Activated CD4-positive, alpha-beta memory T cell treated with anti-CD3 and anti-CD28 coated beads for 36 hours (primary cell): ENCODE measurements at places on chromosomes 7 and 10.

DNA sequence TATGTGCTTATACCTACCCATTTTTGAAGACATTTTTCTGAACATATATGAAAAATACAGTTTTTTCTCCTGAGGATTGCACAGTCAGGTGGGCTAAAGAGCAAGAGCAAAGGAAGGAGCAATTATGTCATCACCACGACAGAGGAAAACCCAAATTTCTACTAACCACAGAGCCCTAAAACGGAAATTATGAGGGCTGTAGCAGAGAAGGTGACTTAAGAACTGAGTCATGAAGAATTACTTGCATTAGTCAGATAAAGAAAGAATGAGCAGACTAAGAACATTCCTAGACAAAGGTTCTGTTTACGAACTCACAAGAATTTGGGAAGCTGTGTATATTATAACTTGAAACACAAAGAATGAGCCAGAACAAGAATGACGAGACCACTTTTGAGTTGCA lies 974.4 kb downstream of the NXPH1 start:
- DNase-seq, result no peak

- DNase-seq, result peak; percentile 7
These were observed 192.1 kb downstream of the DNAJB6 start for GRCh38 chr7:157528785-157529341.

DNA sequence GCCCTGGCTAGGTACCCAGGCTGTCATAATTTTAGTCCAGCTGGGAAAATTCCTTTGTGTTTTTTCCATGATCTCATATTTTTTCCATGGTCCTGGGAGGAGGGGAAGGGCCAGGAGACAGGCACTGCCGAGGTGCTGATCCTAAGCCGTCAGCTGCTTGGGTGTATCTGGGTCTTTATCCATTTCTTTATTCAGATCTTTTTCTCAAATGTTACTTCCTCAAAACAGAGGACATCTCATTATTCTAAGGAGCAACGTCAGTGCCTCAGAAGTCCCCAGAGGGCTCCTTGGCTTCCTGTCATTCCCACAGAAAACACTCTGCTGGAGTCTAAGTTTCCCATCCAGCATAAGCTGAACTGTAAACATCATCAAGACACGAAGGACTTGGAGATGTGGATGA lies 2.8 kb upstream of the OR6V1 start:
- DNase-seq, result no peak

DNA sequence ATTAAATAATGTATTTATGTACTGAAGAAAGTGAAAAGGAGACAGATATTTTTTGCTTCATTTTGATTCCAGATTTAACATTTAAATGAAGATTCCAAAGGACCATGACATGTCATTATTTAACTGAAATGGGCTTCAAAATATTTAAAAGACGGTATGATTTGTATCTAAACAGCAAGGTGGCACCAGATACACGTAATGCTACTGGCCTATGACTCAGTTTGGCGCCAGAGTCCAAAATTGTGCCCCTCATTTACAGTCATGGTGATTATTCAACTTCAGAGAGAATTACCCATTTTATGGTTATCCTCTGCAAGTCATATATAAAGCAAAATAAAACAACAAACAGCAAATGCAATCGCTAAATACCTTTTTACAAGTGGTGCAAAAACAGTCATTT lies 94.5 kb downstream of the ETV1 start:
- no peak for DNase-seq

DNA sequence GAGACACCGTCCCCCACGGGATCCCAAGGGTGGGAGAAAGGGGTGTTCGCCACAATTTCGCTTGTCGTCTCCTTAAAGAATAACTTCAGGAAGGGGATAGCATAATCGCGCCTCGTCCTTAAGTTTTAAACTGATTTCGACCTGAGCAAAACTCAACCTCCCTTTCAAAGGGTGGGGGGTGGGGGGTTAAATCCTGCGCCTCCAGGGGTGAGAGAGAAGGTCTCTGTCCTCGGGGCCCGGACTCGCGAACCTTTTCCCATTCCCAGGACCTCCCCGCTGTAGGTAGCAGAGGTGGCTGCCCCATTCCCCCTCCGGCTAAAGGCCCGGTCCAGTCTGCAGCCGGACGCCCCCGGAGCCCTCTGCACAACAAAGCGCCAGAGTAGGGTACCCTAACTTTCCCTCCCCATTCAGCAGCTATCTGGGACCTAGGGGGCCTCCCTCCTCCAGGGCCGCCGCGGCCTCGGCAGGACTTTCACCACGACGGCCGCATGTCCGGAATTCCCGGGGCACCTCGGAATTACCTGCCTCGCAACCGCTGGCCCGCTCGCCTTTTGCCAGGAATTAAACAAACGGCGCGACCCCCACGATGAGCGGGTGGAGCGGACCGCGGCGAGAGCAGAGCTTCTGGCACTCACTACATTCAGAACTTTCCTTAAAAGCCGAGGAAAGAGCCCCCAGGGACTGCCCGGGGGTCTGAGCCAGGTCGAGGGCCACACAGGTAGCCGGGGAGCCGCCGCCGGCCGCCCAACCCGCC lies 1.7 kb downstream of the CDK6 start:
- DNase-seq, result peak; percentile 30

DNA sequence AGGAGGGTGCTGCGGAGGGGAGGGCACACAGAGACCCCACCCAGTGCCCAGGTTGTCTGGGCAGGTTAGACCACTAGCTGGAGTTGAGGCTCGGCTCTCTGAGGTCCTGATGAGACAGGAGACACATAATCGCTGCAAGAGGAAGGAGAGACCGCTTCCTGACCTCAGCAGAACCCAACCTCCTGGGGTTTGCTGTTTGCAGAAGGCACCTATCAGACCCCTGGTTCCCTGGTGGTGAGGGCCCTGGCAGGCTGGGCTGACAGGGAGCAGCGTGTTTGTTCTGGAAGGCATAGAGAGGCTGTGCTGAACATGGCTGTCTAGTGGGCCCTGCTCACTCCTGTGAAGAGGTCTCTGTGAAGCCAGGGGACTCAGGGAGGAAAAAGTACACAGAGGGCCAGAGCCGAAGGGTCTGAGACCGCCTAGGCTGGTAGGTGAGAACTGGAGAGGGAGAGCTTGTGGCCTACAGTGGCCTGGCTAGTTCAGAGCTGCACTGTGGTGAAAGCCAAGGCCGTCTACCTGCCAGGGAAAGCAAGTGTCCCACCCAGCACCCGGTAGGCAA lies 39.4 kb upstream of the NPFFR1 start:
- no peak for DNase-seq

DNA sequence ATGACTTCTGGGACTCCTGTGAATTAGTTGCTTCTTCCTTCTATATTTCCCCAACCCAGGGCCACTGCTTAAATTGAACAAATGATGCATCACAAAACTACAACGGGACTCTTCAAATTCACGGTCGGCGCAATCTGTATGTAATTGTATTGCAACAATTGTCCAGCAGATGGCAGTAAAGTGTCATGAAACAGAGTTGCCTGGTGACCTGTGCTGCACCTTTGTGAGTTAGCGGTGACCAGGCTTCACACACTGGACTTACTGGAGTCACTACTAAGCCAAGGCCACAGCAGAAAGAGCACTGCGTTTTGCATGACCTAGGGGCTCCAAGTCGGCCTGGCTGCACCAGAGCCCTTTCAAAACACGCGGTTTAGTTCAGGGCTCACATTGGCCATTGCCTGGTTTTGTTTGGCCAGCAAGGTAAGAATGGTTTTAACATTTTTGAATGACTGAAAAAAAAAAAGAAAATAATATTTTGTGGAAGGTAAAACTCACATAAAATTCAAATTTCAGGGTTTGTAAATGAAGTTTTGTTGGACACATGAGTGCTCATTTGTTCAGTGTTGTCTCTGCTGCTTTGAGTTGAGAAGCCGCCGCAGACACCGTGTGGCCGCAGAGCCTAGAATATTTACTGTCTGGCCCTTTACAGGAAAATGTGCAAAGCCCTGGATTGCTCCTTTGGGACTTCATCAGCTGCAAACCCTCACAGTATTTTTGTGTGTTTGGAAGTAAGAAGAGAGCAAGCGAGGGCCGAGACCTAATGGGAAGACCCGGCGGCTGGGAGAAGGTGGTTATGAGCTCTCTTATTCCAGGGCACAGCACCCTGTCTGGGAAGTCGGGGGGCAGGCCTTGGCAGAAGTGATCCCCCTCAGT lies 23.2 kb upstream of the ZNF32 start:
- peak; percentile 42 for DNase-seq

- DNase-seq, result no peak
These were observed 32.9 kb downstream of the TMEM168 start for GRCh38 chr7:112757337-112757736.

- DNase-seq, result no peak
These were observed 1.4 kb upstream of the SVIL start for GRCh38 chr10:29636178-29636577.

DNA sequence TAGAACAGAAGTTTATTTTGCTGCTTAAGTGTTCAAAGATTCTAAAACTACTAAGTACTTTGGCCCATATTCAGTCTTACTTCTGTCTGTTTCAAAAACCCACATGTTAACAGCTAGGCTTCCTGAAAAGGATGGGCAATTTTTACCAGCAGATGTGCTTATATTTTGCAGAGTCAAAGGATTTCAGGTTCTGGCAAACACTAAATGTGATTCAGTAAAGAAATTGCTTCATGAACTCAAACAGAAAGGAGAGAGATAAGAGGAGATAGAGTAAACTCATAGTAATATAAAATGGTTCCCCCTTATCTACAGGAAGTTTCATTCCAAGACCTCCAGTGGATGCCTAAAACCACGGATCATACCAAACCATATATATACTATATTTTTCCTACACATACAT lies 248.5 kb downstream of the AGMO start:
- no peak for DNase-seq

DNA sequence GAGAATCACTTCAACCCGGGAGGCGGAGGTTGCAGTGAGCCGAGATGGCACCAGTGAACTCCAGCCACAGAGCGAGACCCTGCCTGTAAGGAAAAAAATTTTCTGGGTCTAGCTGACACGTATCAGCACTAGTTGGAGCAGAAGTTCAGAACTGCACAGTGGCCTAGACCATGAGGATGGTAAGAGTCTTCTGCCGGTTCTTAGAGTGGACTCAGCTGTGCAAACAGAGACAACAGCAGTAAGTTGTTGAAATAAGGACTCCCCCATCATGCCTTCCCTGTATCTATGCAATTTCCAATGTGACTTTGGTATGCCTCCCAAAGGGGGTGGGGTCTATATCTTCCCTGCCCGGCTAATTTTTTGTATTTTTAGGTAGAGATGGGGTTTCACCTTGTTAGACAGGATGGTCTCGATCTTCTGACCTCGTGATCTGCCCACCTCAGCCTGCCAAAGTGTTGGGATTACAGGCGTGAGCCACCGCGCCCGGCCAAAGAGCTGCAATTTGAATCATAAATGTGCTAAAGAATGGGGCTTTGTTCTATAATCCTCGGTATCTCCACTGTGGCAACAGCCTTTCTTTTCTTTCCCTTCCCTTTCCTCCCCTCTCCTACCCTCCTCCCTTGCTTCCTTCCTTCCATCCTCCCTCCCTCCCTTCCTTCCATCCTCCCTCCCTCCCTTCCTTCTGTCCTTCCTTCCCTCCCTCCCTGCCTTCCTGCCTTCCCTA lies 14.5 kb upstream of the RNF216 start:
- no peak for DNase-seq

GRCh38 chr10:17134737-17135260 lies 5.2 kb upstream of the CUBN start:
- no peak for DNase-seq

GRCh38 chr10:4215485-4215884 lies 430.5 kb upstream of the KLF6 start:
- no peak for DNase-seq

DNA sequence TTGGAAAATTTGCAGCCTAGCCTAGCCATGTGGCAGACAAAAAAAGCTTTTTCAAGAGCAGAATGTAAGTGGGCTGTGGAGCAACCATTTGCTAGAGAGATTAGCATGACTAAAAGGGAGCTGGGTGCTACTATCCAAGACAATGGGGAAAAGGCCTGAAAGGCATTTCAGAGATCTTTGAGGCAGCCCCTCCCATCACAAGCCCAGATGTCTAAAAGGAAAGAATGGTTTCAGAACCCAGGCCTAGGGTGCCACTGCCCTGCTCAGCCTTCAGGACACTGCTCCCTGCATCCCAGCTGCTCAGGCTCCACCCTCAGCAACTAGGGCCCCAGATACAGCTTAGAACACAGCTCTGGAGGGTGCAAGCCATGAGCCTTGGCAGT lies 24.7 kb downstream of the PNLIPRP3 start:
- DNase-seq, result no peak

DNA sequence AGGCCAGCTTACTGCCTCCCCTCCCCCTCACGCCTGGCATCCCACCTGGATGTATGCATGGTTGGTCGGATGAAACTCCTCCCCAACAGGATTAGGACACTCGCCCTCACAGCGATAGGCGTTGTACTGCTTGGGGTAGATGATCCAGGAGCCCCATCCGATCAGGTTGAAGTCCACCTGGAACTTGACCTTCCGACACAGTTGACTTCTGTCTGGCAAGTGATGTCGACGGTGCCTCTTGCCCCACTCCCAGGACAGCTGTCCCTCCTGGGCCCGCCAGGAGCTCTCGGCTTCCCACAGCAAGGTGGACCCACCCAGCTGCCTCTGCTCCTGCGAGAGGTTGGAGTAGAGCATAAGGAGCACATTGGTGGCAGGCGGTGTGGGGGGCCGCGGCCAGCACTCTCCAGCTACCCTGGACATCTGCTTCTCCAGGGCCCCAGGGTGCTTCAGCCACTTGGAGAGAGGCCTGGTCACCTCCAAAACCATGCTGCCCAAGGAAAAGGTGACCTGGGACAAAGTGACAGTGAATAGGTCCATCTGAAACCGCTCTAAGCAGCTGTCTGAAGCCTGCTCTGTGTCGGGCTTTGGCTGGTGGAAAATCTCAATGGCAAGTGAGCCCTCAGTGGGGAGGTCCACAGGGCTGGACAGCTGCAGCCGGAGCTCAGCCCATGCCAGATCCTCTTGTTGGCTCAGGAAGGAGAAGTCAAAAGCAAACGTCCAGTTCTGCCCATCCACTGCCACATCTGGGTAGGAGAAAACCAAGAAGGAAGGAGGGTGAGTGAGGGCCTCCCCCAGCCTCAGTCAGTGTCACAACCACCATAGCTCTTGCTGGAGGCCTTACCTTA lies 6.0 kb downstream of the NODAL start:
- DNase-seq, result no peak

GRCh38 chr7:152158801-152159587 lies 133.5 kb downstream of the GALNT11 start:
- no peak for DNase-seq

DNA sequence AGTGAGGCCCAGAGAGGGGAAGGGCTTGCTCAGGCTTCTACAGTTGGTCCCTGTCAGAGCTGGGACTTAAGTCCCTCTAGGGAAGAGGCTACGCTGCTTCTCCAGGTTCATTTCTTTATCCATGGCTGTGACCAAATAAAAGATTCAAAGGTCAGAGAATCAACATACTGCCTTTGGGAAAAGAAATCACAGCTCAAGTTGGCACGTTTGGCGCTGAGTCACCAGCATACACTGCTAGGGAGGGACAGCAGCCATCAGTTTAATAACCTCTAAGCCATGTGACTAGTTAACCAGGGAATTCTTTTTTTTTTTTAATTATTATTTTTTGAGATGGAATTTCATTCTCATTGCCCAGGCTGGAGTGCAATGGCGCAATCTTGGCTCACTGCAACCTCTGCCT lies 28.4 kb upstream of the CRHR2 start:
- no peak for DNase-seq

GRCh38 chr10:11076221-11076620 lies 58.5 kb downstream of the CELF2 start:
- no peak for DNase-seq
